Liver (tissue), 10 donors: ENCODE measurements at places on chromosomes 12 and 14. TPM values are rescaled to one million over a fixed set of nuclear protein-coding genes. Genes with fewer than 3 reads are reported as not detected.

DNA sequence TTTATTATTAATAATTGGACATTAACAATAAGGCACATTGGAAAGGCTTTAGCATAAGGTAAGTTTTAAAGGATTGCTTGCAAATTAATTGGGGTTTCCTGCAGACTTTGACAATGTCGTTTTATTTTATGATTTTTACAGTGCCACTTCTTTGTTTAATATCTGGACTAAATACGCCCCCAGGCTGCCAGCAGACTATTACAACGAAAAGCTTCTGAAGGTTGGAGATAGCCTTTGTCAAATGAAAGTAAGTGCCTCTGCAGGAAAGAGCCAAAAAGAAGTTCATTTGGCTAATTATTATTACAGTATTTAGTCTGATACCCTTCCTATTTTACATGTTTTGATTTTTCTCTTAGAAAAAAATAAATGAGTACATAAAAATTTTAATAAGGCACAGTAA, 11.3 kb downstream of the CFAP54 start:
- H3K4me1 ChIP-seq: no peaks in the 10 kb centered on the region
- DNase-seq: no peak
- H3K27me3 ChIP-seq: no peaks in the 10 kb centered on the region
- no peaks in the 10 kb centered on the region for H3K36me3 ChIP-seq

DNA sequence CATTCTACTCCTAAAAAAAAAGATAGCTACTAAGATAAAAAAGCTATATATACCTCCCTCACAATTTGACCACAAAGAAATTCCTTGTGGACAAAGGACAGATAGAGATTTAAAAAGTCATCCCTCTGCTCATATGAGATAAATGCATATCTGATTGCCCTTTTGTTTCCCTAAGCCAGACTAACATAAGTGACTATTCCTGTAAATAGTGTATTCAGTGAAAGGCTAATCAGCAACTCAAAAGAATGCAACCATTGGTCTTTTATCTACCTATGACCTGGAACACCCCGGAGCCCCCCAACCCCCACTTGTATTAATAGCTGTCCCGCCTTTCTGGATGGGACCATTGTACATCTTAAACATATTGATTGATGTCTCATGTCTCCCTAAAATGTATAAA, 6.3 kb upstream of the TMPO start:
- H3K27ac ChIP-seq: no peak overlapping the region
- H3K36me3 ChIP-seq: no peaks in the 10 kb centered on the region
- H3K4me1 ChIP-seq: peaks cover 15% of the 10 kb centered on the region
- no peaks in the 10 kb centered on the region for H3K27me3 ChIP-seq

Gene PUS7L
- 9.2 TPM for total RNA-seq

Gene INSM2
- under 0.01 TPM for total RNA-seq

Gene RAB3IP
- 11.7 TPM for total RNA-seq

- H3K4me3 ChIP-seq: no peak overlapping the region
- peaks cover 22% of the 10 kb centered on the region for H3K4me1 ChIP-seq
- H3K36me3 ChIP-seq: no peaks in the 10 kb centered on the region
- no peak for DNase-seq
These were observed 36.0 kb downstream of the CPM start for GRCh38 chr12:68896881-68897540.

Gene SLC6A15
- total RNA-seq: not detected

- no peaks in the 10 kb centered on the region for H3K4me1 ChIP-seq
- no peak overlapping the region for H3K27ac ChIP-seq
- H3K36me3 ChIP-seq: no peaks in the 10 kb centered on the region
These were observed 39.6 kb upstream of the KLRD1 start for GRCh38 chr12:10268037-10268436.

DNA sequence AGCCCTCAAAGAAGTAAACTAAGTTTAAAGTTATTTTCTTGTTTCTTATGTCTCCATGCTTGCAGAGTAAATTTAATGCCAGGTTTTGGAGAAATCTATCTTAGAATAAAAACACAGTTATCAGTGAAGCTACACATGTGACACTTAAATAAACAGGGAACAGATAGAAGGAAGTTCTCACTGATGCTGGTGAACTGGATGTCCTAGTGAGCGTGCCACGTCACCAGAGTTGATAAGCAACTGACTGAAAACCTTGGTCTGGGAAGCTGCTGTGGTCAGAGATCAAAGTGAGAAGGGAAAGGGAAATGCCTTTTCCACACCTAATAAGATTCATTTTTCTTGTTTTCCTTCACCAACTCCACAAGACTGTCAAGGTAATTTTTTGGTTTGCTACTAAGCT, 74.8 kb upstream of the PCED1B start:
- H3K36me3 ChIP-seq: no peaks in the 10 kb centered on the region
- no peak overlapping the region for H3K4me3 ChIP-seq
- peak overlapping the region; percentile 91 for H3K27ac ChIP-seq
- H3K27me3 ChIP-seq: no peaks in the 10 kb centered on the region
- H3K4me1 ChIP-seq: peaks cover 7% of the 10 kb centered on the region

- peaks cover 35% of the 10 kb centered on the region for H3K4me1 ChIP-seq
- no peaks in the 10 kb centered on the region for H3K36me3 ChIP-seq
- DNase-seq: no peak
- H3K27me3 ChIP-seq: no peaks in the 10 kb centered on the region
These were observed 55.7 kb downstream of the NINJ2 start for GRCh38 chr12:607541-608001.

GRCh38 chr12:2833810-2834209, 1.0 kb downstream of the NRIP2 start:
- no peaks in the 10 kb centered on the region for H3K4me1 ChIP-seq
- H3K36me3 ChIP-seq: peaks cover 9% of the 10 kb centered on the region
- no peak overlapping the region for H3K27ac ChIP-seq
- H3K27me3 ChIP-seq: no peaks in the 10 kb centered on the region
- DNase-seq: no peak
- H3K4me3 ChIP-seq: no peak overlapping the region

- no peak overlapping the region for H3K4me3 ChIP-seq
- no peak for DNase-seq
- no peak overlapping the region for H3K27ac ChIP-seq
- no peaks in the 10 kb centered on the region for H3K27me3 ChIP-seq
- no peaks in the 10 kb centered on the region for H3K4me1 ChIP-seq
These were observed 149.8 kb downstream of the DACT1 start for GRCh38 chr14:58787592-58787991.

DNA sequence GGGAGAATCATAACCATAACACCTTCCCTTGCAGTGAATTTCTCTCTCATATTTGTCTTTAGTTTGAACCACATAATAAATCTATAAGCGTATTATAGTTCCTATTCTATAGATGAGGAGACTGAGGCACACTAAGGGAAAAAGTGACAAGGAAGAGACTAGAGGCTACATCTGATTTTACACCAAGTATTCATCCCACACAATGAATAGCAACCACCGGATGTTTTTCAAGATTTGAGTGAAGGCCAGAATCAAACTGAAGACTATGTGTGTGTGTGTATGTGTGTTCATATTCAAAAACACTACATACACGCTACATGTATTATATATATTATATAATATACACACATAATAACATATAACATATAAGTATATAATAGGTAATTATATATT, 4.7 kb downstream of the ASB2 start:
- H3K36me3 ChIP-seq: no peaks in the 10 kb centered on the region
- H3K27ac ChIP-seq: no peak overlapping the region
- H3K27me3 ChIP-seq: no peaks in the 10 kb centered on the region
- no peaks in the 10 kb centered on the region for H3K4me1 ChIP-seq
- no peak overlapping the region for H3K4me3 ChIP-seq

Gene NID2
- total RNA-seq: 15.4 TPM

- H3K27ac ChIP-seq: no peak overlapping the region
- H3K4me3 ChIP-seq: no peak overlapping the region
- DNase-seq: no peak
- H3K27me3 ChIP-seq: peaks cover 9% of the 10 kb centered on the region
- H3K36me3 ChIP-seq: no peaks in the 10 kb centered on the region
These were observed 8.4 kb downstream of the B4GALNT1 start for GRCh38 chr12:57624441-57625220.

Gene TARBP2
- 22.0 TPM for total RNA-seq

DNA sequence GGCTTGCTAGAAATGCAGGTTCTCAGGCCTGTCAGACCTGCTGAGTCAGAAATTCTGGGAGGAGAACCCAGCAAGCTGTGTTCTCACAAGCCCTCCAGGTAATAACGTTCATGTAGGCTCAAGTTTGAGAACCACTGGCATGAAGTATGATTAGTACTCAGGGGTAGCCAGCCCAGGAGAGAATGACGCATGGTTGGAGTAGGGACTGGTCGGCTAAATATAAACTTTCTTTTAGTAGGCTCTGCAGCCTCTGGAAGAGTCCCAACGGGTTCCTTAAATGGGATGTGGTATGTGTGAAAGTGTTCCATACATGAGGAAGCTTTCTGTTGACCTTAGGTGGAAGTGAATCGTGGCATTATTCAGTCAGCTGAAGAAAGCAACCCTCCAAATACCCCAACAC, 209.3 kb downstream of the SLC41A2 start:
- H3K27me3 ChIP-seq: no peaks in the 10 kb centered on the region
- DNase-seq: no peak
- no peaks in the 10 kb centered on the region for H3K36me3 ChIP-seq
- H3K4me3 ChIP-seq: no peak overlapping the region
- no peaks in the 10 kb centered on the region for H3K4me1 ChIP-seq

DNA sequence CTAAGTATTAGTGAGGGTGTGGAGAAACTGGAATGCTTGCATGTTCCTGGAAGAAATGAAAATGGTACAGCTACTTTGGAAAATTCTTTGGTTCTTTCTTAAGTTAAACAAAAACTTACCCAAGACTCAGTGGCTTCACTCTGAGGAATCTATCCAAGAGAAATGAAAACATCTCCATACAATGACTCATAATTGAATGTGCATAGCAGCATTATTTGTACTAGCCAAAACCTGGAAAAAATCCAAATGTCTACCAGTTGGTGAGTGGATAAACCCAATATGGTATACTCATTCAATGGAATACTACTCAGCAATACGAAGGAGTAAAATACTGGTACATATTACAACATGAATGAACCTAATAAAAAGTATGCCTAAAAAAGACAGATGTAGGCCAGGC, 18.0 kb upstream of the CRACR2A start:
- DNase-seq: no peak
- H3K4me3 ChIP-seq: no peak overlapping the region
- H3K36me3 ChIP-seq: no peaks in the 10 kb centered on the region
- no peaks in the 10 kb centered on the region for H3K27me3 ChIP-seq
- H3K4me1 ChIP-seq: no peaks in the 10 kb centered on the region
- no peak overlapping the region for H3K27ac ChIP-seq

DNA sequence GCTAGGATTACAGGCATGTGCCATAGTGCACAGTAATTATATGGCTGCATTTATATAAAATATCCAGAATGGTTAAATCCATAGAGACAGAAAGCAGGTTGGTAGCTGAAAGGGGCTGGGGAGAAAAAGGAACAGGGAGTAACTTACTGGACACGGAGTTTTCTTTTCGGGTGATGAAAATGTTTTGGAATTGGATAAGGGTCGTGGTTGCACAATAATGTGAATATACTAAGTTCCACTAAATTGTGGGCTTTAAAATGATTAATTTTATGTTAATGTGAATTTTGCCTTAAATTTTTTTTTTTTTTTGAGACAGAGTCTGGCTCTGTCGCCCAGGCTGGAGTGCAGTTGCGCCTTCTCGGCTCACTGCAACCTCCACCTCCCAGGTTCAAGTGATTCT, 70.1 kb upstream of the BDKRB2 start:
- H3K4me1 ChIP-seq: no peaks in the 10 kb centered on the region
- DNase-seq: no peak
- H3K27ac ChIP-seq: no peak overlapping the region
- no peaks in the 10 kb centered on the region for H3K27me3 ChIP-seq
- no peak overlapping the region for H3K4me3 ChIP-seq

GRCh38 chr12:57637364-57637763, 4.4 kb upstream of the B4GALNT1 start:
- no peak overlapping the region for H3K27ac ChIP-seq
- no peaks in the 10 kb centered on the region for H3K36me3 ChIP-seq
- peaks cover 8% of the 10 kb centered on the region for H3K4me1 ChIP-seq
- peaks cover 7% of the 10 kb centered on the region for H3K27me3 ChIP-seq

Gene WNT5B
- 2.4 TPM for total RNA-seq

- H3K4me3 ChIP-seq: no peak overlapping the region
- no peak for DNase-seq
- H3K36me3 ChIP-seq: no peaks in the 10 kb centered on the region
- no peak overlapping the region for H3K27ac ChIP-seq
These were observed 30.2 kb downstream of the TTC9 start for GRCh38 chr14:70671652-70672644.

- no peak for DNase-seq
- H3K4me3 ChIP-seq: no peak overlapping the region
- no peaks in the 10 kb centered on the region for H3K4me1 ChIP-seq
- no peaks in the 10 kb centered on the region for H3K27me3 ChIP-seq
- no peaks in the 10 kb centered on the region for H3K36me3 ChIP-seq
- H3K27ac ChIP-seq: no peak overlapping the region
These were observed 52.0 kb downstream of the SLC38A6 start for GRCh38 chr14:61033054-61033453.

Gene KCNH5
- not detected for total RNA-seq

DNA sequence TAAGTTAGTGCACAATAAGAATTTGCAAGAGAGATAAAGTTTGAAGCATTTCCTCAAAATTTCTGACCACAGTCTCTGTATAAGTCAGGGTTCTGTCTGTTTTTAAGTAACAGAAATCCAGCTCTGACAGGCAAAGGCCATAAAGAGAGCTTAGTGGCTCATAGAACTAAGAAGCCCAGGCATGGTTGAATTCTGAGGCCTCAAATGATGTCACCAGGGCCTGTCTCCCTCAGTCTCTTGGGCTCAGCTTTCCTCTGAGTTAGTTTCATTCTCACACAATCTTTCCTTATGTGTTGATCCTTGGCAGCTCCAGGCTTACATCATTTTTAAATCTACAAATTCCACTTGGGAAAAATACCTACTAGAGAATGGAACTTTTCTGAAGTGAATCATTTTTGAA, 173.4 kb upstream of the ATP2B1 start:
- no peaks in the 10 kb centered on the region for H3K4me1 ChIP-seq
- H3K36me3 ChIP-seq: no peaks in the 10 kb centered on the region
- no peaks in the 10 kb centered on the region for H3K27me3 ChIP-seq
- no peak overlapping the region for H3K4me3 ChIP-seq
- H3K27ac ChIP-seq: no peak overlapping the region

- H3K4me1 ChIP-seq: no peaks in the 10 kb centered on the region
- H3K27me3 ChIP-seq: no peaks in the 10 kb centered on the region
- no peak overlapping the region for H3K27ac ChIP-seq
- no peak for DNase-seq
These were observed 361.8 kb downstream of the TMEM121 start for GRCh38 chr14:105888151-105888550.

GRCh38 chr12:109873653-109874052, 6.7 kb downstream of the GLTP start:
- no peak overlapping the region for H3K27ac ChIP-seq
- peaks cover 3% of the 10 kb centered on the region for H3K4me1 ChIP-seq
- H3K36me3 ChIP-seq: no peaks in the 10 kb centered on the region
- no peak for DNase-seq

Gene SUSD6
- 10.8 TPM for total RNA-seq

DNA sequence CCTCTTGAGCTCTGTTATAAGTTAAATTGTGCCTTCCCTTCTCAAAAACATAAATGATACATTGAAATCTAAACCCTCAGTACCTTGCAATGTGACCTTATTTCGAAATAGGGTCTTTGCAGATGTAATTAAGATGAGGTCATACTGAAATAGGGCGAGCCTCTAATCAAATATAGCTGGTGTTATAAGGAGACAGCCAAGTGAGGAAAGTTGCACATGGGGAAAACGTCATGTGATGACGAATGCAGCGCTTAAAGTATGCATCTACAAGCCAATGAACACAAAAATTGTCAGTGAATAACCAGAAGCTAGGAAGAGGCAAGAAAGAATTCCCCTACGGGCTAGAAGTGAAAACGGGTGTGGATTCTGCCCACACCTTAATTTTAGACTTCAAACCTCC, 305.2 kb upstream of the FOXG1 start:
- H3K36me3 ChIP-seq: no peaks in the 10 kb centered on the region
- no peaks in the 10 kb centered on the region for H3K4me1 ChIP-seq
- no peaks in the 10 kb centered on the region for H3K27me3 ChIP-seq
- no peak overlapping the region for H3K4me3 ChIP-seq
- H3K27ac ChIP-seq: no peak overlapping the region
